ENCODE measurements at places on chromosomes 7 and 10. TPM values are rescaled to one million over a fixed set of nuclear protein-coding genes. Genes with fewer than 3 reads are reported as not detected.

DNA sequence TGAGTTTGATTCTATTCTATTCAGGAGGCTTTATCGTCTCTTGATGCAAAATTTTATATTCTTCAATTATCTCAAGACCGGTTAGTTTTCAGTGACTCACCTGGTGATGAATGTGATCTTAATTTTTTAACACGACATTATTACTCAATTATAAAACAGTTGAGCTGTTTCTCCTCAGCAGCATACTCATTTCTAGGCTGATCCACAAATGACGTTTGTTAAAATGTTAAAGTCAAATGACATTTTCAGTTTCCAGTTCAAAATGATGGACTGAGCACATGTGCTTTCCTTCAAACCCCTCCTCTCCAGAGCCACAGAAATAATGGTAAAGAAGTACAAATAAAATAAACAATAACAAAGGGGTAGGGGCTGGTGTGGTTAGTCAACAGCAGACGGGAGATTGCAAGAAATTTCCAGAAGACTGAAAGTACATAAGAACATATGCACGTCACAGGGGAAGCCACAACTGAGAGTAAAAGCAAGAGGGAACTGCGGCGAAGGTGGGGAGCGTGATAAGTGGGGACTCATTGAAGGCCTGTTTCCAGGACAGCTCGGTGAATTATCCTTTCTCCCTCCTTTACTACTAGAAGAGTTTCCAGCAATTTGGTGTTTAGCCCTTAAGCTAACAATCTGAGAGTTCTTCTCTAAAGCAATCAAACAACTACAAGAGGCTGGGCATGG lies 10.9 kb downstream of the MACROH2A2 start:
- no peaks in the 10 kb centered on the region for H3K27me3 ChIP-seq
- H3K27ac ChIP-seq = no peak overlapping the region
- H3K36me3 ChIP-seq = no peaks in the 10 kb centered on the region
- no peak overlapping the region for H3K4me3 ChIP-seq
- DNase-seq = no peak

The GCK gene
- total RNA-seq = 0.34 TPM

The CDNF gene
- 1.1 TPM for total RNA-seq

DNA sequence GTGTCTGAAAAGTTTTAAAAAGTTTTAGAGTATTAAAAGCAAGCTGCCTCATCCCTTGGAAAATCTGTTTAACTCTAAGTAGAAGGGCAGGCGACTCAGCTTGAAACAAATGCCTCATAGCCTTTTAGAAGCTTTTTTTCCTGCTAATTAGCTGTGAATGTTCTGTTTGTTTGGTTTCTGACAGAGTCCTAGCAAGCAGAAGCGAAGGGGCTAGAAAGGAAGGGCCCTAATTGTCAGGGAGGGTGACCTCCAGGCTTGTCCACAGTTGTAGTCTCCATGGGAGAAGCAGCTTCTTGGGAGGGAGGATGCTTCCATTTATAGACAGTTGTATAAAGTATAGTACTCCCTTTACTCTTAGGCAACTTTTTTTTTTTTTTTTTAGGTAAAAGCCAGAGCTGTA lies 90.9 kb downstream of the DNAJC1 start:
- H3K4me1 ChIP-seq = no peaks in the 10 kb centered on the region
- no peaks in the 10 kb centered on the region for H3K27me3 ChIP-seq
- no peak for DNase-seq
- no peak overlapping the region for H3K27ac ChIP-seq
- H3K36me3 ChIP-seq = no peaks in the 10 kb centered on the region
- no peak overlapping the region for H3K4me3 ChIP-seq

The PTPN20 gene
- not detected for total RNA-seq

GRCh38 chr7:91752102-91752501 lies 128.4 kb downstream of the MTERF1 start:
- no peak overlapping the region for H3K4me3 ChIP-seq
- no peak for DNase-seq
- H3K27ac ChIP-seq = no peak overlapping the region

The NKX6-2 gene
- total RNA-seq = not detected

DNA sequence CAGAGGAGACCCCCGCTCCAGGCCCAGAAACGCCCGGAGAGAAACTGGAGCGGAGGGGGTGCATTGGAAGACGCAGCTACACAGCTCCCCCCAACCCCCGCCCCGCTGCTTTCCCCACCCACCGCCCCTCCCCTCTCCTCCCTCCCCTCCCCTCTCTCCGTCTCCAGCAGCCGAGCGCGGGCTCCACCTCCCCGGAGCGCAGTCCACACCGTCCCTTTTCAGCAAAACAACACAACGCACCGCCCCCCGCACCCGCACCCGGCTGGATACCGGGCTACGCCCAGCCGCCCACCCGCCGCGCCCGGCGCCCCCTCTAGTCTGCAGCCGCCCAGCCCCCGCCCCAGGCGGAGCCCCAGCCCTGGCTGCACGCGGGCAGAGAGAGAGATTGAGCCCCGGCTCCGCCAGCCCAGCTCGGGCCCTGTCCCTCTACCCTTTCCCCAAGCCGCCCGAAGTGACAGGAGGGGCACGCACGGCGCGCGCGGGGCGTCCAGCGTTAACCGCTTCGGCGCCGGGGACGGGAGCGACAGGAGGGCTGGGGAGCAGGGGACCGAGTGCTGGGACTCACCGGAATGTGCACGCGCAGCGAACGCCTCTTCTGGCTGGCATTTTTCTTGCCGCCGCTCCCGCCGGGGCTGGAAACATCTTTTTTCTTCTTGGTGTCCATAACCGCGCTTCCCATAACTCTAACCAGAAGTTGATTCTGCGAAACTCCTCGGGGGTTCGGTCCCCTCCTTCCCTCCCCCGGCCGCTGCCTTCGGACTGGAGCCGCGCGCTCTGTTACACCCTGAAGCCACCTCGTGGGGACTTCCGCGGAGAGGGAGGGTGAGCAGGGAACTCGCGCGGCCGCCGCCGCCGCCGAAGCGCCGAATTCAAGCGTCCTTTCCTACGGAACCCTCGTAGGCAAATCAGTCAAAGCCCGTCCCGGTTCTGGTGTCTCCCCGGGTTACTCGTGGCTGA lies 695 bp downstream of the PRKAG2 start:
- no peaks in the 10 kb centered on the region for H3K36me3 ChIP-seq
- peak overlapping the region; percentile 40 for H3K27ac ChIP-seq
- H3K4me3 ChIP-seq = peak overlapping the region; percentile 66
- DNase-seq = no peak
- H3K27me3 ChIP-seq = no peaks in the 10 kb centered on the region

DNA sequence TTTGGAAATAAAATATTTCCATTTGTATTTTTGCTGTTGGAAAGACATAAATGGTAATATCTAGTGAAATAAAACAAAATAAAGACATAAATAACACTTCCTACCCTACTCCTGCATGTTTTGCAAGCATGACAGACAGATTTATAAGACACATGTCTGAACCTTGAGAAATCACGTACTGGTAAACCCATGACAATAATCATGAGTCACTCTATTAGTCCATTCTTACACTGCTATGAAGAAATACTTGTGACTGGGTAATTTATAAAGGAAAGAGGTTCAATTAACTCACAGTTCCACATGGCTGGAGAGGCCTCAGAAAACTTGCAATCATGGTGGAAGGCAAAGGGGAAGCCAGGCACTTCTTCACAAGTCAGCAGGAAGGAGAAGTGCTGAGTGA lies 942.2 kb downstream of the REEP3 start:
- DNase-seq = no peak
- no peaks in the 10 kb centered on the region for H3K27me3 ChIP-seq
- no peak overlapping the region for H3K4me3 ChIP-seq
- H3K4me1 ChIP-seq = peaks cover 8% of the 10 kb centered on the region

- no peak for DNase-seq
- H3K27ac ChIP-seq = no peak overlapping the region
- no peak overlapping the region for H3K4me3 ChIP-seq
- no peaks in the 10 kb centered on the region for H3K4me1 ChIP-seq
These were observed 149.1 kb upstream of the ADO start for GRCh38 chr10:62655337-62655994.

DNA sequence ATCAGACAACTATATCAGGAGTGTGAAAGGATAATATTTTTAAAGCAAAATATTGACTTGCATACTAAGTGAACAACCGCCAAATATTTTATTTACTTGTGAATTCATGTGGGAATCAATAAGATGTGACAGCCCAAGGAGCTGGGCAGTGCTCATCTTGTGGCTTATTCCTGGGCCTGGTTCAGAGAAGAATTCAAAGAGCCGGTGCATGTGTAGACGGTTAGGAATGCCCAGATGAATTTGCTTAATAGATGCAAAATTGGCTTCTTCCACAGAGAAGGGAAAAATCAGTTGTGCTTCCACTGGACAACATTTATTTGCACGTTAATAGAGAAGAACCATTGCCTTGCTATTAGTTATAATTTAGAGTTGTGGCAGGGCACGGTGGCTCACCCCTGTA lies 4.4 kb downstream of the MYL7 start:
- no peak overlapping the region for H3K27ac ChIP-seq
- DNase-seq = no peak
- H3K36me3 ChIP-seq = no peaks in the 10 kb centered on the region
- no peak overlapping the region for H3K4me3 ChIP-seq
- no peaks in the 10 kb centered on the region for H3K4me1 ChIP-seq

GRCh38 chr10:123027861-123028260 lies 19.1 kb downstream of the ACADSB start:
- no peak for DNase-seq
- H3K4me3 ChIP-seq = no peak overlapping the region
- no peak overlapping the region for H3K27ac ChIP-seq
- no peaks in the 10 kb centered on the region for H3K36me3 ChIP-seq
- no peaks in the 10 kb centered on the region for H3K4me1 ChIP-seq
- H3K27me3 ChIP-seq = no peaks in the 10 kb centered on the region

The SPDYE2B gene
- total RNA-seq = not detected

GRCh38 chr10:32163762-32164148 lies 107.5 kb upstream of the KIF5B start:
- H3K36me3 ChIP-seq = no peaks in the 10 kb centered on the region
- no peak overlapping the region for H3K27ac ChIP-seq
- DNase-seq = no peak
- H3K27me3 ChIP-seq = no peaks in the 10 kb centered on the region
- H3K4me1 ChIP-seq = no peaks in the 10 kb centered on the region

The MDFIC gene
- 8.3 TPM for total RNA-seq

GRCh38 chr7:25196132-25196896 lies 32.0 kb downstream of the NPVF start:
- H3K27ac ChIP-seq = no peak overlapping the region
- no peaks in the 10 kb centered on the region for H3K4me1 ChIP-seq
- no peak for DNase-seq
- H3K36me3 ChIP-seq = no peaks in the 10 kb centered on the region
- peaks cover 10% of the 10 kb centered on the region for H3K27me3 ChIP-seq
- H3K4me3 ChIP-seq = no peak overlapping the region

DNA sequence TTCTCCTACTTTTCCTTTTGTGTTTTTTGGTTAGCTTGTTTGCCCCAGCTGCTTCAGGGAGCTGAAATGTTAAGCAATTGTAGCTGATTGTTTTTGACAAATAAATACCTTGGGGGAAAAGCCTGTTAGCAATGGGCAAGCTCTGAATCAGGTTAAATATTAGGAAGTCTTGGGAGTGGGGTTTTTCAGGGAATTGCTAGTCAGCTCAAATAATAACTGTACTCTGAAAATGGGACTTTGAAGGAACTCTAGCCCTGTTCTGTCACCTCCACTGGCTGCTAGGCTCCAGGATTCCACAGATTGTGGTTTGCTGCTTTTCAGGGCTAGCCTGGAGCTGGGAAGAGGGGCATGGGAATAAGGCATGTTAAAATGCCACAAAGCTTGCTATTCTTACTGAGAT lies 39.5 kb downstream of the ADK start:
- no peak for DNase-seq
- H3K4me1 ChIP-seq = peaks cover 37% of the 10 kb centered on the region
- peak overlapping the region; percentile 91 for H3K27ac ChIP-seq
- H3K36me3 ChIP-seq = no peaks in the 10 kb centered on the region
- peak overlapping the region; percentile 52 for H3K4me3 ChIP-seq
- H3K27me3 ChIP-seq = no peaks in the 10 kb centered on the region

The GPR85 gene
- total RNA-seq = not detected

DNA sequence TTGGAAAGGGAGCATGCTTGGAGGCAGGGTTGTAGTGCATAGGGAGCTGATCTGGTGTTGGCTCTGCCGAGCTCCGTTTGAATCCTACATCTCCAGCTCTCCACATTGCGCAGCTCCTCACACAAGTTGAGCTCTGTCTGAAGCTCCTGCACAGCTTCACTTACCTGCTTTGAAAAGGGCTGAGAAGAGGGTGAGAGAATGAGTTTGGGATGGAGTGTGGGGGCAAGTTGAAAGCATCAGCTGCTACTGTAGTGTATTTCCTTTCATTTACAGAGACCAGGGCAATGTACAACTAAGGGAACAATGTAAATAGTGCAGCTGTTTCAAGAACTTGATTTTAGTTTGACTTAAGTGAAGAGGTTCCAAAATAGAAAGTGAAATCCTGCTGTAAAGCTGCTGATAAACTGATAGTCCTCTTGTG lies 88.5 kb downstream of the VTI1A start:
- no peak overlapping the region for H3K4me3 ChIP-seq
- H3K27ac ChIP-seq = peak overlapping the region; percentile 90
- H3K27me3 ChIP-seq = no peaks in the 10 kb centered on the region
- peaks cover 99% of the 10 kb centered on the region for H3K4me1 ChIP-seq
- H3K36me3 ChIP-seq = no peaks in the 10 kb centered on the region

DNA sequence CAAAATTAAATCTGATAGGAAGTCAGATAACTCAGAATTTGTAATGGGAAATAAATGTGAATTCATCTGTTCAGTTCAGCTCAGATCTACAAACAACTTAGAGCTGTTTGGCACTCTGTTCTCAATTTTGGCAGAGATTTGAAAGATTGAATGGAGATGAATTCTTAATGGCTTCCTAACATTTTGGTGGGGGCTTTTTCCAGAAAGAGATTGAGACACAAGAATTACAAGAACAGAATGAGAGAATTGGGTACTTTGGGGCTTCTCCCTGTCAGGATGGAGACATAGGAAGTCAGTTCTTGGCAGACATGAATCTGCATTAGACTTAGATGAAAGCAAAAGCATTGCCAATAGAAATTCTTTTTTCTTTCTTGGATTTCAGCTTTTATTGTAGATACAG lies 39.0 kb upstream of the PTPRZ1 start:
- H3K27ac ChIP-seq = no peak overlapping the region
- no peak for DNase-seq
- no peaks in the 10 kb centered on the region for H3K4me1 ChIP-seq
- H3K27me3 ChIP-seq = no peaks in the 10 kb centered on the region
- no peak overlapping the region for H3K4me3 ChIP-seq

The ATP6V0A4 gene
- total RNA-seq = not detected

The TET1 gene
- total RNA-seq = 2.7 TPM

Measured in HCT116 (cell line).